ENCODE measurements at places on chromosomes 7 and 10.

GRCh38 chr10:112584276-112584675 lies 137.3 kb downstream of the VTI1A start:
- no peak for DNase-seq

DNA sequence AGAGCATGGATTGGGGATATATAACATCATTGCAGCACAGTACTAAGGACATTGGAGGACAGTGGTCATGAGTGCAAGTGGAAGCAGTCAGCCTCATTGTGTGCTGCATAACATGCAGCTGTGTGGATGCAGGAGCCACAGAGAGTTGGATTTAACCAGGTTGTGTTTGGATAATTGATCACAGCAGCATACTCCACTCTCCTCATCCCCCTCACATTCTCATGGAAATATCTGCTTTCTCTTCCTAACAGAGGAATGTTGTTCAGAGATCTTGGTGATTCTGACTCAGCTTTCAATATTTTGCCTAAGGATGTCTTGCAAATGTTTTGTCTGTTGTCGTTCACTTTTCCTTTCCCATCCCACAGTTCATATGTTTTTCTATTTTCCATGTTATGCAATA lies 31.8 kb upstream of the LSM8 start:
- DNase-seq = no peak

- no peak for DNase-seq
Measured at GRCh38 chr7:14219125-14219524, 229.7 kb upstream of the ETV1 start.

DNA sequence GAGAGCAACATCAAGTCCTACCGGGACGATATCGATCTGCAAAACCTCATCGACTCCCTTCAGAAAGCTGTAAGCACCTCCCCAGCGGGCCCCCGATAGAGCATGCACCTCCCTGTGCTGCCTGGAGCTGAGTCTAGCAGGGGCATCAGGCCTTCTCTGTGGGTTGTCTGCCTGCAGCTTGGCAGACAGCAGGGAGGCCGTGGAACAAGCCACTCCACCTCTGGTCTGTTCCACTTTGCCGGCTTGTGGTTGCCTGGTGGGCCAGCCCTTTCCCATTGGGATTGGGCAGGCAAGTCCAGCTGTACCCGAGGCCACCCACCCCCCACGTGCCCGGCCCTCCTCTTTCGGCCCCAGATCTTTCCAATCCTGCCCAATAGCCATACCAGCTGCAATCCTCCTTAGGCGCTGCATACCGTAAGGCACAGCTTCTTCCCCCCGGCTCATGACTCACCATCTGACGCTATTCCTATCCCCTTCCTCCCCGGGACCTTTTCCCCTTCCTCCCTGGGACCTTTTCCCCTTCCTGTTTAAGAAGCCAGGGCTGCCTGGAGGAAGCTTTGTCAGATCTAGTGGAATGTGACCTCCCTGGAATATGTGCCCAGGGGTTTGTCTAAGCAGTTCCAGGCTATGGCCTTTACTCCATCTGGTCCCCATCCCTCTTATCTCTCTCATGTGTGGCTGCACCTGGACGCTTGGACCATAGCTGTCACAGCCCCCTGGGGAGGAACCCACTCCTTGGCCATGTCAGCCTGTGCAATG lies 28.1 kb upstream of the SH2D4B start:
- DNase-seq = no peak

DNA sequence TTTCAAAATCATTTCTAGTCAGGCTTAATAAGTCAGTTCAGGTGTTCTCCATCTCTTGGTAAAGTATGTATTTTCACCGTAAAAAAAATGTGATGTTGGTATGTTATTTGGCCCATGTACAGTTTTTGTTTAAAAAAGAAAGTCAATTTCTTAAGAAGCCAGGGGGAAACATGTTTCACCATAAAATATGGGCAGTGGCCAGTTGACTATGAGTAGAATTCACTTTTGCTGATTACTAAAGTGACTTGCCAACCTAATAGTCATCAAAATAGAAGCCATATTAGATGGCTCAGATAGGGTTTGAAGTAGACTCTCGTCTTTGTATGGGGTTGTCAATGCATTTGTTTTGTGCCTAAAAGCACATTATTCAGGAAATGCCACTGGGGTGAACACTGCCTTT lies 266.3 kb downstream of the BICC1 start:
- DNase-seq = no peak

DNA sequence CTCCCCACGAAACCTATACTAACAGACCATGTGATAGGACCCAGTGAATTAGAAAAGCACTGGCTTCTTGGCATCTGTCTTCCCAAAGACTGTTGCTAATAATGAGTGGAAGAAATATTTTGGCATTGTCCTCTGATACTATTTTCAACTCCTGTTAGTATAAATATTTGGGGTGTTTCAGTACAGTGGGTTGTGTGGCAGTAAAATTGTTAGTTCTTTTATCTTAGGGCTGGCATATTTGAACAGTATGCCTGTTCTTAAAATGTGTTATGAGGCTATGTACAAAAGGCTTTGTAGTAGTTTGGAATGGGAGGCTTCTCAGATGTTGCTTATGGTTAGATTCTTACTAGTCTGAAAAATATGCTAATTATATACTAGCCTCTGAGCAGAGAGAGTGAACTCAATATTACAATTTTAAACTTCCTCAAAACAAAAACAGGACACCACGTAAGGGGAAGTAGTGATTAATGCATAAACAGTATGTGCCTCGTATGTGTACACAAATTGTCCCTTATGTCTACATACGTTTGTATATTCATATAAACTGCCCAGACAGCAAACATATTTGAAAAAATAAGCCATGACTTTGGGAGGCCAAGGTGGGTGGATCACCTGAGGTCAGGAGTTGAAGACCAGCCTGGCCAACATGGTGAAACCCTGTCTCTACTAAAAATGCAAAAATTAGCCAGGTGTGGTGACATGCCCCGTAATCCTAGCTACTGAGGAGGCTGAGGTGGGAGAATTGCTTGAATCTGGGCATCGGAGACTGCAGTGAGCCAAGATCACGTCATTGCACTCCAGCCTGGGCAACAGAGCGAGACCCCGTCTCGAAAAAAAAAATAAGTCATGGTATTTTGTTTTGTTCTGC lies 115.4 kb downstream of the ARID5B start:
- DNase-seq = no peak

GRCh38 chr7:155811895-155812761 lies at the start of gene SHH:
SHH (minus strand) TSS chr7:155812463; CDS start chr7:155812122, 341 bp downstream.
- no peak for DNase-seq

DNA sequence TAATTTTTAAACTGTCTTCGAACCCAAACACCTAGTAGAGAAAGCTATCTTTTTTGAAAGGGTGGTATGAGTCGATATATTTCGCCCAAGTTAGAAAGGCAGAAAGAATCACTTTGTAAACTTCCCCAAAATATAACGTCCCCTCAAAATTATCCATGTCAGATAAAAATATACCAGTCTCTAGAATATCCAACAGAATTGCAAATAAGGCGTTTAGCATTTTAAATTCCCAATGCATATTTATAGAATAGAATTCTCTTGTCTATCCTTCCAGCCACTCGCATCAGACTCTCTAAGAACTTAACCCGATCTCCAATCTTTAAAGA lies 2.1 kb downstream of the CTBP2 start:
- DNase-seq = no peak

DNA sequence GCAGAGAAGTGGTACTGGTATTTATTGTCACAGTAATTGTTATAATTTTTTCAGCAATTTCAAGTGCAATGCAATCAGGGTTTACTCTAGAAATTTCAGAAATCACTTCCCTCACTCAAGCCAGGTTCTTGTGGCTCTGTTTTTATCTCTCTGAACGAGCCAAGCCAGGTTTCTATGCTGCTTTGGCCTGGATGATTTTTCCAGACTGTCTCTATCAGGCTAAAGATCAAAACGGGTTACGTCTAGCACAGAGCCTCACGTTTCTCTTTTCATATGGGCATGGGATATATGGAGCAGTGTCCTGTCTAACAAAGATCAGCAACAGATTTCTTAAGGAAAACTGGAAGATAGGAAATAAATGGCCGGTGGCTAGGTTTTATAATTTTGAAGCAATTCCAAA lies 1105.3 kb downstream of the NRG3 start:
- DNase-seq = no peak

DNA sequence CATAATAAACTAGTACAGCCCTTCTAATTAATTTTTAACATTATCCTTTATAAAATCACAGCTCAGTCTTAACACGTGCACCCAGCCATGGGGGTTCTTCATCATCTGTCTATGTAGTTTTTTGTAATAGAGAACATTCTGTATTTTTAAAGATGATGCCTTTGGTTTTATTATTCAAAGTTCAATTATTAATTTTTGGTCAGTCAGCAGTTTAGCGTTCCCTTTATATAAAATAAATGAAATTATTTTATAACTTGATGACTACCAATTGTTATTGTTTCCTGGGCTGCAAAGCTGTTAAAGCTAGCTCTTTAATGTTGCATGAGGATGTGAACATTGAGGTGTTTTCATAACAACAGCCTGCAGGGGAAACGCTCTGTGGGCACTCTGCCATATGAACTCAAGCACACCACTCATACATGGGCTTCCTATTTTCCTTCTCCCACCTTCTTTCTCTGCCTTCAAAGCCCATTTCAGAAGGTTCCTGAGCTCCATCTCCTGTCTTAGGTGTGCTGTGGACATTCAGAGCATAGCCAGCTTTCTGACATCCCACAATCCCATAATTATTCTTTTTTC lies 172.0 kb upstream of the YAE1 start:
- DNase-seq = no peak

- no peak for DNase-seq
Measured at GRCh38 chr7:159027789-159028507, 116.7 kb downstream of the VIPR2 start.

- no peak for DNase-seq
Measured at GRCh38 chr7:39910108-39910869, 39.8 kb upstream of the CDK13 start.

DNA sequence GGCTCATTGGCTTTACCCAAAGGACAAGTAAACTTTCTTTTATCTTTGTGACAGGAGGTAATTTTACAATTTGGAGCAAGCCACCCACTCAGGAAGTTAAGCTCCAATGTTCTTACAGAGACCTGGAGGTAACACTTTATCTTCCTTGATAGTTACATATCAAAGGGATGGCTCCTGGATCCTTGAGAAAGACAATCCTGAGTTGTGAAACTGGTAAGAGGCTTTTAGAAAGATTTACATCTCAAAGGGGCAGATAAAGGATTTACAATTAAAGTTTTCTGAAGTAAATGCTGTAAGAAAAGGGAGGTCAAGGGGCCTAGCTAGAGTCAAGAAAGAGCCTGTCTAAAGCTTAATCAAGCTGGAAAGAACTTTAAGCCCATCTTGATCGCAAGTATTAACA lies 124.4 kb upstream of the ZNF804B start:
- DNase-seq = no peak

GRCh38 chr7:41567731-41568114 lies 135.2 kb downstream of the INHBA start:
- no peak for DNase-seq

DNA sequence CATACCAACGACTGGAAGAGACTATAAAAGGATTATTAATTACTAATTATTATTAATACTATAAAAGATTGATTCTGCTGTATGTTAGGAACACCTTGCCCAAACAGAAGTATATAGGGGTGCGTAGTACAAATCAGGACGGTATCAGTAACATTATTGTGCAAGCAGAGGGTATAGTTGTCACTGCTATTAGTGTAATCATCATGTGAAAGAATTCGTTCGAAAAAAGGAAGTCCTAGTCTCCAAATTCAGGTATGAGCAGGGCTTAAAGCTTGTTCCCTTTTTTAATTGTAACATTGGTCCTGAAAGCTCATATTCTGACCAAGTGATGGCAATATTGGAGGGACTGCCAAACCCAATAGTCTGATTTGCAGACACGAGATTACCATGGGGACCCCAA lies 81.8 kb downstream of the THSD7A start:
- DNase-seq = no peak
